ENCODE measurements at places on chromosomes 16 and 17. TPM values are rescaled to one million over a fixed set of nuclear protein-coding genes. Genes with fewer than 3 reads are reported as not detected.

DNA sequence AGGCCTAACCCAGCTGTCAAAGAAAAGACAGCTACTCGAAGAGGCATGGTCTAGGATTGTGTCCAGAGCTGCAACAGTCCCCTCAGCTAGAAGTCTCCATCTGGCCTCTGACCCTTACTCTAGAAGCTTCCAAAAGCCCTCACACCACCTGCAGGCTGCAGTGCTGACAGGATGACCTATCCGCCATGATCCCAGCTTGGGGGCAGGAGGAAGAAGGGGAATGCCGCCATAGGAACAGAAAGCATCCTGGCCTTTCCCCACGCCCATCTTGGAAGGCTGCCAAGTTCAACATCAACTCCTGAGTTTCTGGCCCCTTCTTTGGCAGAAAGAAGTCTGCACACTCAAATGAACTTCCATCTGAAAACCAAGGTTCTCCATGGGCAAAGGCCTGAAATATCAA lies 3.1 kb upstream of the KRT36 start:
- peak; percentile 91 for DNase-seq

ZP2 gene
- polyA plus RNA-seq, result not detected

DNA sequence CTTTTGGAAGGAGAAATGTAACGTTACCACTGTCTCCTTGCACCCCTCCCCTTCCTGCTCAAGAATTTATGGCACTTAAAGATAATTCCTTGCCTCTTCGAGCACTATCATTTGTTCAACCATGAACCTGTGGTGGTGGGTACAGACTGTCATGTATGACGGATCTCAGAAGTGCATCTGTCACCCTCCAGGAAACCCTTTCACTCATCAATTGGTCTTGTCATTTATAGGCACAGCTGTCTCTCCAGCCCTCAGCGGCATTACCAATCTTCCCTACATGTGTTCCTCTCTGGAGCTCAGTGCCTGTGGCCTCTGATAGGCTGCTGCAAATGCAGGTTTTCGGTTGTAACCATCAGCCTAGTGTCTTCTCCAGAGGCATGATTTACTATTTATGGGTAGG lies 15.0 kb downstream of the CNTNAP4 start:
- no peak for DNase-seq

- DNase-seq, result no peak
These were observed 7.2 kb downstream of the SUPT4H1 start for GRCh38 chr17:58344791-58345157.

GRCh38 chr17:40888196-40888720 lies 3.2 kb upstream of the KRT20 start:
- DNase-seq, result no peak

GRCh38 chr17:28763804-28764266 lies 20.0 kb downstream of the TRAF4 start:
- DNase-seq, result peak; percentile 79

DNA sequence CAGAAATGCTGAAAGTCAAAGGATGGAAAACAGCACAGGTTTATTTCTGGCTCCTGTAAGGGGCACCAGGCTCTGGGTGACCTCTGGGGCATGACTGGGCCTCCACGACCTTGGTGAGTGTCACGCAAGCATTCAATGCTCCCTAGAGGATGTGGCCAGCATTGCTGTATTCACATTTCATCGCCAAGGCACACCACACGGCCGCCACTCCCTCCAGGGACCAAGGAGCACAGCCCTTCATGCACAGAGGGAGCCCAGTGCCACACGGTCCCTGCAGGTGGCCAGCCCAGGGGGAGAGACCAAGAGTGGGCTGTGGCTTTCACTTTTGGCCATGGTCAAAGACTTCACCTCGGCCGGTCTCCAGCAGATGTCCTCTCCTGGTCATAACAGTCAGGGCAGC lies 137.4 kb upstream of the TNRC6C start:
- DNase-seq, result no peak

GRCh38 chr17:65514541-65514940 lies 46.9 kb downstream of the AXIN2 start:
- no peak for DNase-seq

CACNA1H gene
- 0.03 TPM for polyA plus RNA-seq

DNA sequence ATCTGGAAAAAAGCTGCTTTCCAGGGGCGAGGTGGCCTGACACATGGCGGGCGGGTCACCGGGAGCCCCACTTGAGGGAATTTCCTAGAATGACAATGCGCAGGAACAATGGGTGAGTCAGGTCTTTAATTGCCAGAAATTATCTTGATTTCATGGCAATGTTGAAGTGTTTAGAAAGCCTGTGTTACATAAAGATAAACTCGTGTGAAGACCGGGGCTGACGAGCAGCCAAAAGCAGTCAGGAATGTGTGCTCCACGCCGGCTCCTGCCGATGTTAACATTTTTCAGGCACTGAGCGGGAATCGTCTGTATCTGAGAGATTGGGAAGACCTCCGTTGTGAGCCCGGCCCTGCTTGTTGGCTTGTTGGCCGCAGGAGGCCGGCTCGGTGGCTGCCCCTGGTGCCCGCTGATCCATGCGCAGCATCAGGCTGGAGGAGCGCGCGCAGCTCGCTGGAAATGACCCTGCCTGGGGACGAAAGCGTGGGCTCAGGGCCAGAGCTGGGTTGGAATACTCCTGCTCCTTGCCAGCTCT lies 353.1 kb downstream of the FOXL1 start:
- peak; percentile 98 for DNase-seq

SLC13A2 gene
- polyA plus RNA-seq, result not detected

GRCh38 chr16:69190598-69190997 lies 3.6 kb downstream of the SNTB2 start:
- DNase-seq, result no peak

DNA sequence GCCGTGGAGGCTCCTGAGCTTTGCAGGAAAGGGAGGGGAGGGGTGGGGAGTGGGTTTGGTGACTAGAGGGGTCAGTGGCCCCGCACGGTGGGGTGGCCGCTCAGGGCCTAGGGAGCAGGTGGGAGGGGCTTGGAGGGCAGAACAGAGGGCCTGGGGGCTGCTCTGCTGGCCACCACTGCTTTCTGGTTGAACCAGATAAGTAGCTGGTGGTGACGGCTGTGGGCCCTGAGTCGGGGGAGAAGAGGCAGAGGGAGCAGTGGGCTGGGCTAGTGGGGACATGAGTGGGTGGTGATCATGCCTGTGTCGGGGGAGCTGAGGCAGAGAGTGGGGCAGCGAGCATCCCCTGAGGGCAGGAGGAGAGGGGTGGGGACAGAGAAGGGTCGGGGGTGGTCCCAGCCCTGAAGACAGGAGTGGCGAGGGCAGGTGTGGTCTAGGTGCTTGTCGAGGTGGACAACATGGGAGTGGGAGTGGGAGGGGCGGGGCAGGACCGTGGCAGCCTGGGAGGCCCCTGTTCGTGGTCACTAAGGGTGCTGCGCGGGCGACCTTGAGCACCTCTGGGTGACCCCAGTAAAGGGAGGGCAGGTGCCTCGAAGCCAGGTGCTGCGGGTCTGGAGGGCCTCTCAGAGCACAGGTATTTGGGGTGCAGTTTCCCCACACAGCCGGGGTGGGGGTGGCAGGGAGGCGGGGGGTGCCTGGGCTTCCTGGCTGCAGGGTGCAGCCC lies 6.3 kb upstream of the CD7 start:
- no peak for DNase-seq

LRRC46 gene
- 0.13 TPM for polyA plus RNA-seq

CLEC19A gene
- not detected for polyA plus RNA-seq

GRCh38 chr17:49054342-49055092 lies 57.3 kb downstream of the IGF2BP1 start:
- no peak for DNase-seq

DNA sequence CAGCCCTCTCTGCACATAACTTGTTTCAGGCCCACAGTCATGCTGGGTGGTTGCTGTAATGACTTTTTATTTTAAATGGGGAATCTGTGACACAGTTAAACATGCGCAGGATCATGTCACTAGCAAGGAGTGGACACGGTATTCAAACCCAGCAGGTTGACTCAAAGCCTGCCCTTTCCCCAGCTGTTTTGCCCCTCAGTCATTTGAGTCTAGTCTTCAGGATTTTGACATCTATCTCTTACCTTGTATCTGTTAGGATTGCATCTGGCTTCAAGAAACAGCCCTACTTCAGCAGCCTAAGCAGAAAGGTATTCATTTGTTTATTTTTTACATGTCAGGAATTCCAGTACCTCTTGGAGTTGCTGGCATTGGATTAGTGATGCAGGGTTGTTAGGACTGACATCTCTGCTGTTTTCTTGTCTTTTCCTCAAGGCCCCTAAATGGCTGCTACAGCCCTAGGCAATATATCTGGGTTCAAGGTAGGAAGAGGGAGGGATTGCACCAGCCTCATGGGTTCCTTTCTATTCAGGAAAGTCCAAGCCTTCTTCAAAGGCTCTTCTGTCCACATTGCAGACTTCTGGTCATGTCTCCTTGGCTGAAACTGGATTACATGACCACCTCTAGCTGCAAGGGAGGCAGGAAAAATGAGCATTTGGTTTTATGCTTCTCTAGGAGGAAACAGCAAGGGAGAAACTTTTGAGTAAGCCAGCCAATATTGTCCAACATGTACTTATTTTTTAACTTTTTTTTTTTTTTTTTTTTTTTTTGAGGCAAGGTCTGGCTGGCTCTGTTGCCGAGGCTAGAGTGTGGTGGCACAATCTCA lies 22.8 kb downstream of the ABCC1 start:
- DNase-seq, result no peak

DNA sequence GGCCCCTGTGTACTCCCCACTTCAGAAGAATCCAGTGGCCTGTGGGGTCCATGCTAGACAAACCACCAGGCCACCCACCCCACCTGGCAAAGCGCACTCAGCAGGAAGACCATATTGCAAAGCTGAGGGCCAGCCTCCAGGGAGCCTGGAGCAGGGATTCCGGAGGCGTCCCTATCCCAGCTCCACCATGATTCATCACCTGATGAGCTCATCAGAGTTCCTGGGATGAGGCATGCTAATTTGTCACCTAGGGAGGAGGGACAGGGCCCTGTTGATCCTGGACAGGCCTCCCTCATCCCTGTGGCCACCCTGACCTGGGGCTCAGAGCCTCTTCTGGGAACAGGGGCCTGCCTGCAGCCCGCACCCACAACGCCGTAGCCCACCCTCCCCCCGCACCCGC lies 131.6 kb upstream of the PLCG2 start:
- no peak for DNase-seq

- DNase-seq, result no peak
These were observed 565 bp downstream of the DDX52 start for GRCh38 chr17:37642681-37643080.
